ENCODE measurements at places on chromosomes 13 and 19.

- no peak for DNase-seq
These were observed 5.2 kb downstream of the CPT1C start for GRCh38 chr19:49696115-49696514.

DNA sequence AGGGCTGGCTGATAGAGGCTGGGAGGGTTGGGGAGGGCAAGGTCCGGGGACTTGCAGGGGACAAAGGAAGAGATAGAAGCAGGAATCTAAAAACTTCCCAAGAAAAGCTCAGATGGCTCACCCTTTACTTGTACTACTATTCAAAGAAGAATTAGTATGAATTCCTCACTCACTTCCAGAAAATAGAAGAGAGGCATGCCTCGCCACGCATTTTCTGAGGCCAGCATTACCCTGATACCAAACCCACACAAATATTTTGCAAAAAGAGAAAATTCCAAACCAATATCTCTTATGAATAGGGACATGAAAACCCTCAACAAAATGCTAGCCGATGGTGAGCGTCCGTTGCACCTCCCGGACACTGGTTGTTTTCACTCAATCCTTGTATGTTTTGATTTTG is 54.0 kb downstream of the ING1 start:
- DNase-seq: no peak

DNA sequence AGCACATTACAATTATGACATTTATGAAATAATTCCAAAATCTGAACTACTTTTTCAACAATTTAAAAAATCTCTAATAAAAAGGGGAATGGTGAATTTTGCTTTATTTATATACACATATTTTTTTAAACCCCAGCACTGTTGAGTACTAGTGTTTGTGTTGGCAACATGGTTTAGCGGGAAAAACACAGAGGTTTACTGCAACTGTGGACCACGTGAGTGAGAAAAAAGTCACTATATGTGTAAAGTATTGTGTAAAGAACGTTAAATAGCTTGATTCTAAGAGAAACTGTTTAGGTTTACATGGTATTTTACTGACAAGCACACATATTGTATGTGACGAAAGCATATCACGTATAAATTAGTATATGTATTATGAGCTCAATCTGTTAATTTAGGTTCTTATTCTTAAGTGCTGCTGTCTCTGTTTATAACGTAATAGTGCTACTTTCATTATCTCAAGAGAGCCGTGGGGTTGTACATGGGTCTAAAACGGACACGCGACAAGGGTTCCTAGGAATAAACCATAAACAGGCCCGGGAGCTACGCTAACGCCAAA is 617 bp downstream of the SKA3 start:
- DNase-seq: no peak

GRCh38 chr19:58366585-58367430 is 4.3 kb upstream of the ZNF497 start:
- no peak for DNase-seq

- DNase-seq: no peak
These were observed 2.8 kb upstream of the ARL11 start for GRCh38 chr13:49625392-49626079.

DNA sequence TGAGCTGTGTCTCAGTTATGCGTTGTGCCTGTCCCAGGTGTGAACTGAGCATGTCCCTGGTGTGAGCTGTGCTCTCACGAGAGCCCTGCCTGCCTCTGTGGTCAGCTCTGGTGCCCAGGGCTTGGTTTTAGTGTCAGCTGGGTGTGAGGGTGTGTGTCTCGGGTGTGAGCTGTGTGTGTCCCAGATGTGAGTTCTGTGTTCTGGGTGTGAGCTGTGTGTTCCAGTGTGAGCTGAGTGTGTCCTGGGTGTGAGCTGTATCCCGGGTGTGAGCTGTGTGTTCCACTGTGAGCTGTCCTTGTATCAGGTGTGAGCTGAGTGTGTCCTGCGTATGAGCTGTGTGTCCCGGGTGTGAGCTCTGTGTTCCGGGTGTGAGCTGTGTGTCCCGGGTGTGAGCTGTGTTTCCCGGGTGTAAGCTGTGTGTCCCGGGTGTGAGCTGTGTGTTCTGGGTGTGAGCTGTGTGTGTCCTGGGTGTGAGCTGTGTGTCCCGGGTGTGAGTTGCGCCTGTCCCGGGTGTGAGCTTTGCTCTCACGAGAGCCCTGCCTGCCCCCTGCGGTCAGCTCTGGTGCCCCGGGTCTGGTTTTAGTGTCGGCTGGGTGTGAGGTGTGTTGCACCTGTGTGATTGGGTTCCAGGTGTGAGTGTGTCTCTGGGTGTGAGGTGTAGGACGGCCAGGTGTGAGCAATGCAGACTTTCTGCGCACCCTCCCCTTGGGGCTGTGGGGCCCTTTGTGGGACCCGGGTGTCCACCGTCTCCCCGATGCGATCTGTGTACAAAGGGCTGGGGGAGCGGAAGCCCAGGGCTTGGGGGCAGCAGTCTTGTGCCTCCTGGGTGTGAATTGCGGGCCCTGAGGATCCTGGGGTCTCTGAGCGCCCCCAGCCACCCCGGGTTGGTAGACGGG is 7.1 kb upstream of the PEAK3 start:
- DNase-seq: no peak

GRCh38 chr19:19039901-19040300 is 6.5 kb downstream of the ARMC6 start:
- no peak for DNase-seq

Measured in left hindlimb (tissue), 1 donor.